ENCODE measurements at places on chromosomes 16 and 17.

DNA sequence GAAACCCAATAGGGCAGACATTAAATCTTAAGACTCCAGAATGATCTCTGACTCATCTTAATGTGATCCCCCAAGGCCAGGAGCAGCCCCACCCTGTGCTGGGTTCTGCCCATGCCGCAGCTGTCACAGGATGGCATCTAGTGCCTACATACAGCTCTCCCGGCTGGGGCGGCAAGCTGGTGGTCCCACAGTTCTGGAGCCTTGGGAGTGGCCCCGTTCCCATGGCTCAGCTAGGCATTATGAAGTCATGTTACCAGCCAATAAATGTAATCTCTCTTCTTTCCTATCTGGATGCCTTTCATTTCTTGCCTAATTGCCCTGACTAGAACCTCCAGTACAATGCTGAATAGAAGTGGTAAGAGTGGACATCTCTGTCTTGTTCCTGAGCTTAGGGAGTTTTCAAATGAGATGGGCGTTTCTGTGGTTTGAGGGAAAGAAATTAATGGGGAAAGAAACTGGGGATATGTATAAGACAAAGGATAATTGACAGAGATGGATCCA is 95.7 kb upstream of the DNAH17 start:
- DNase-seq = no peak

DNA sequence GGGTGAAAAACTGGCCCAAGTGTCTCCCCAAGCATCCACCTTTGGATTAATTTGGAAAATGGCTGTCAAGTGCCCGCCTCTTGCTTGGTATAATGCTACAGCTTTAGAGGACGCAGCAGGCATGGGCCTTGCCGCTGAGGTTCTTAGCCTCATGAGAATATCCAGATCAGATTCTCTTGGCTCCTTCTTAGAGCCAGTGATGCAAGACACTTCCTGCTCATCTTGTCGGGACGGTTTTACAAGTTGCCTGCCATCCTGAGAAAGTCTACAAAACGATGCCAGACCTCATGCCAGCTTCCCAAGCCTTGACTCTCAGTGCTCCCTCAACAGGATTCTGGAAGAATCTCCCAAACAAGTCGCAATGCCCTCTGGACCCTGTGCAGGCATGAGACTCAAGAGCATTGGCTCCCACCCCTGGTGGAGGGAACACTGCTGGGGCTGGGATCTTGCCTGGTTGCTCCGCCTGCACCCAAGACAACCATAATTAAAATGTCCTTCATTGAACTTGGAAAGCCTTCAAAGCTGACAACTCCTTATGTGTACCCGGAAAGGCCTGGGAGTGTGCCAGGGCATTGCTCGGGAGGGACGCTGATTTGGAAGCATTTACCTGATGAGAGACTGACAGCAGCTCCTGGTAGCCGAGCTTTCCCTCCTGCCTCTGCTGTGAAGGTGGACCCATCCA is 25.8 kb upstream of the STH start:
- no peak for DNase-seq

DNA sequence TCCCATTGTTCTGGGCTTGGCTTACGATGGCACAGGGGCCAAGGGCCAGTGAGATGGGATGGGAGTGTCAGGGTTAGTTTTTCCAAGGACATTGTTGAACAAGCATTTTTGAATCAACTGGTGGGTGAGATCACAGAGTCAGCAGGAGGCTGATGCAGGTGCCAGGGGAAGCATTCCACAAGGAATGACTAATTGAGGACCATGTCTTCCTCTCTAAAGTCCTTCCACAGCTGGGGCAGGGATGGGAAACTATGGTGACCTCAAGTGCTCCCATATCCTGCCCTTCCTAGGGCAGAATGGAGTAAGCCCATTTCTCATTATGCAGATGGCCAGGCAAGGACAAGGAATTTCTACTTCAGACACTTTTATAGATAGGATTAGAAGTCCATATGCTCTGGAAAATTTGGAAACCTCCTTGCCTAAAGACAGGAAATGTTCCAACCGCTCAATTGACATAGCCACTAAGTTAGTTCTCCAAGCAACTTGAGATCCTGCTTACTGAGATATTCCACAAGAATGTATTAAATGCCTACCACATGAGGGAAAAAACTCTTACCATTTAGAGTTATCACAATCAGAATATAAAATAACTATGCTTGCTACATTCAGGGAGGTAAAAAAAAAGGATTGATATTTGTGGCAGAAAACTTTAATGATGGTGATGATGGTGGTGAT is 21.2 kb upstream of the ENGASE start:
- DNase-seq = no peak

GRCh38 chr16:20884240-20884556 is 16.0 kb downstream of the DCUN1D3 start:
- no peak for DNase-seq

DNA sequence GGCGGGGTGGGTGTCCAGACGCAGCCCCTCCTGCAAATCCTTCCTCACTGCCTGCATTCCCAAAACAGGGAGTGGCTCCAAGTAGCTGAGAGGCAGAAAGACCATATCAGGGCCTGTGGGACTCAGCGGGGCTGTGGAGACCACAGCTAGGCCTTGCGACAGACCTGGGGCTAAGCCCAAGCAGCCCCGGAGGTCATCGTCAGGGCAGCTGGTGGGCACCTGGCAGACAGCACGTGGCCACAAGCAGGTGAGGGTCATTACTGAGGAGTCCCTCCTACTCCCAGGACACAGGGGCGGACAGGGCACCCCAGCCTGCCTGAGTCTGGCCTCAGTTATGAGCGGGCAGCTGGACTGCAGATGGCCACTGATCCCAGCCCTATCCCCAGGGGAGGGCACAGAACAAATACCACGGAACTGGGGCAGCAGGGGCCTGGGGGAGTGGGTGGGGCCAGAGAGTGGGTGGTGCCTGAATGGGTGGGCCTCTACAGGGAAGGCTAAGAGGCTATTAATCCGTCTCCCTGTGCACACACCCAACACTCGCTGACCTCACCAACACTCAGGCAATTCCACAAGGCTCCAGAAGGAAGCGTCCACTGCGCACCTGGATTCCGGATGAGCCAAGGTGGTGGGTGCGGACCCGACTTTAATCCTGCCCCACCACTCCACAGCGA is 8.5 kb downstream of the HS3ST6 start:
- no peak for DNase-seq

GRCh38 chr17:42087736-42088705 is 10.3 kb downstream of the ZNF385C start:
- DNase-seq = no peak

DNA sequence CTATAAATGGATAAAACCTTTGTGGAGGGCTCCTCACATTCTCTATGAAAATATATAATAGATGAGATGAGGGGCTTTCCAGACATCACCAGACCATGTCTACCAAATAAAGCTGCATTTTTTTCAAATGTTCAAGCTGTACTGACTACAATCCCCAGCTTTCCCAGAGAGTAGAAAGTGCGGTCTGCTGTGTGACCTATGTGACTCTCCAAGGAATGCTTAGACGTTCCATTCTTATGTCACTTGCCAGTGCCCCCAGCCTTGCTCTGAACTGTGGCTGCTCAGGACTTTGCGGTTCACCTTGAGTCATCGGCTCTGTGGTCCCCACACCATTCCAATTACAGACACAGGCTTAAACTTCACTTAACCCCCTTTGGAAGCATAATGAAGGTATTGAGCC is 47.8 kb upstream of the SCNN1B start:
- DNase-seq = no peak

DNA sequence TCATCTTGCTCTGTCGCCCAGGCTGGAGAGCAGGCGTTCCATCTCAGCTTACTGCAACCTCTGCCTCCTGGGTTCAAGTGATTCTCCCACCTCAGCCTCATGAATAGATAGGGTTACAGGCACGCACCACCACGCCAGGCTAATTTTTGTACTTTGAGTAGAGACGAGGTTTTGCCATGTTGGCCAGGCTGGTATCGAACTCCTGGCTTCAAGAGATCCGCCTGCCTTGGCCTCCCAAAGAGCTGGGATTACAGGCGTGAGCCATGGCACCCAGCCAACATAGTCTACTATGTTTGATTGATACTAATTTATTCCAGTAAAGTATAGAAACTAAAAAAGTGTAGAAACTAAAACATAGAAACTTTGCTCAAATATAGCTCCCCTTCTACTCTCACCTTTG is 94.9 kb downstream of the CA4 start:
- DNase-seq = no peak

DNA sequence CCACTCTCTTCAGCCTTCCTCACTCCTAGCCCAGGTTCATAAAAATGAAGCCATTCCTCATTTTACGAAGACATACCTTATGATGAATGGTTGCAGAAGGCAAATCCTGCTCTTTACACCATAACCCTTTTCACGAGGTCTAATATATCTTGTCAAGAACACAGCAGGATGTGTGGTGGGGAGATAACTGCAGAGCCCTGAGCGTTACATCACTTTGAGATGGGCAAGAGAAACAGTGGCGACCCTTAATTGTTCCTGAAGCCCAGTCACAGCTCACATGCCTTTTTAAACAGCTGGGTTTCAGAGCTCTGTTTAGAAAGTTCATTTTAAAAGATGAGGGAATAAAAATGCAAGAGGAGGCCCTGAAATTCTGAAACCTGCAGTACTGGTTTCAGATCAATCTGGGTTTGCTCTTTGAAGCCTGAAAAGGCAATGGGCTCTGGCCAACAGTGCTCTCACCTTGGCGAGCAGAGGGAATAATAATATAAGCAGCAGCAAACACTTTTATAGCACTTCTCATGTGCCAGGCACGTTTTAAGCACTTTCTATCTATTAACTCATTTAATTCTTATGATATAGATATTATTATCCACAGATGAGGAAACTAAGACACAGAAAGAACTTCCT is 2.9 kb downstream of the FAM117A start:
- no peak for DNase-seq

DNA sequence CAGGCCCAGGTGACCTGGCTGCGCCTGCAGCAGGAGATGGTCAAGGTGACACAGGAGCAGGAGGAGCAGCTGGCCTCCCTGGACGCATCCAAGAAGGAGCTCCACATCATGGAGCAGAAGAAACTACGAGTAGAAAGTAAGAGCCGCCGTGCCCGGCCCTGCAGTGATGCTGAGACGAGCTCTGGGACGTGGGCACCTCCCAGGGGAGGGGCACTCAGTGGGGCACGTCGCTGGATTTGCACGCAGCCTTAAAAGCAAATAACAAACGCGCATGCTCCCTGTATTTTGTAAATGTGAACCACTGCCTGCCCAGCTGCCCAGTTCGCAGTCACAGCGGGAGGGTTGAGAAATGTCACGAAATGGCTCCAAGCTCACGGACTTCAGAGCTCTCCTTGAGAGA is 15.3 kb upstream of the GAA start:
- DNase-seq = peak; percentile 30

DNA sequence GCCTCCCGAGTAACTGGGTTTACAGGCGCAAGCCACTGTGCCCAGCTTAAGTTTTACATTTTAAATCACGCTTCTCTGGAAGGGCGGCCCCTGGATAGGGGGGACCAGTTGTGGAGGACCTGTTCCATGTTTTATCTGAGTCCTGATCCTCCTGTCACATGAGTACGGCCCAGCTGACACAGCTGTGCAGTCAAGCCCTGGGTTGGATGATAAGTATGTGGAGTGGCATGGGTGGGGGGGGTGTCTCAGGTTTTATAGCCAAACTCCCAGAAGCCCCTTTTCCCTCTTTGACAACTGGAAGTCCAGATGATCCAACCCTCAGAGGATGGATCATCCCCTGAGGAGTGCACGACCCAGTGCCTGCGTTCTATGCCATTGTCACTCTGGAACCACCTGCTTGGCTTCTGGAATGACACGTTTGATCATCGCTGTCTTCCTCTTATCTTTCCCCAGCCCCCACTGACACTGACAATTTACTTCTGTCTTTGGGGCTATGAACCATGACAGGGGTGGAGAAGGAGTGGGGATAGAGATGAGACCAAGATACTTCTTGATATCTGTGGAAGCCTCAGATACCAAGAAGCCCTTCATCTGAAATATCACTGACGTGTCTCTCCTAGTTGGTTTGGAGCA is 191.2 kb downstream of the MSI2 start:
- DNase-seq = no peak

- no peak for DNase-seq
Measured at GRCh38 chr16:2535625-2536013, 2.2 kb upstream of the PDPK1 start.

- no peak for DNase-seq
Measured at GRCh38 chr16:886084-886543, 84.7 kb downstream of the LMF1 start.

DNA sequence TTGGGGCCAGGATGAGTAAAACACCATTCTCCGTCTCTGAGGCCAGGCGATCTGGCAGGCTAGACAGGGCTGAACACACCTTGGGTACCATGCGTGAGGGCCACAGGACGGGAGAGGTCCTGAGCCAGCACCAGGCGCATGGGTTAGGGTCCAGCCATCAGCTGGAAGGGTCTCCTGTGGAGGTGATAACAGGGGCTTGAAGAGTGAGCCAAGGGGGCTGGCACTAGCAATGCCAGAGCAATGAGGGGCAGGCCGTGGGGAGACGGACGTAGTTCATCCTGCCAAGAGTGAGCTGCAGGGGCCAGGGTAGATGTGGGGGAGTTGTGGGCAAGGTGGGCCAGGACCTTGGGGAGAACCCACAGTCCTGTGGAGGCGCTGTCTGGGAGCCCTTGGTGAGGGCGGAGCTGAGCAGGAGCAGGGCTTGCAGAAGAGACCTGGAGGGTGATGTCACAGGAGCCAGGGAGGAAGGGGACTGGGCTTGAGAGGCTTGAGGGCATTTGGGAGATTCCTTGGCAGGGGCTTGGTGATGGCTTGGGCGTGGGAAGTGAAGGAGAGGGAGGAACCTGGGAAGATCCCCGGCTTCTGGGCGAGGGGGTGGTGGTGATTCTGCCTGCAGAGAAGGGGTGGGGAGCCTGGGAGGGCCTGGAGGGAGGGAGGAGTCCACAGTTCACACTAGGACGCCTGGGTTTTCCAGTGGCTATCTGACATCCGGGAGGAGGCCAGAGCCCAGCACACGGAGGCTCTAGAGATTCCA is 6.3 kb upstream of the NPTX1 start:
- no peak for DNase-seq

DNA sequence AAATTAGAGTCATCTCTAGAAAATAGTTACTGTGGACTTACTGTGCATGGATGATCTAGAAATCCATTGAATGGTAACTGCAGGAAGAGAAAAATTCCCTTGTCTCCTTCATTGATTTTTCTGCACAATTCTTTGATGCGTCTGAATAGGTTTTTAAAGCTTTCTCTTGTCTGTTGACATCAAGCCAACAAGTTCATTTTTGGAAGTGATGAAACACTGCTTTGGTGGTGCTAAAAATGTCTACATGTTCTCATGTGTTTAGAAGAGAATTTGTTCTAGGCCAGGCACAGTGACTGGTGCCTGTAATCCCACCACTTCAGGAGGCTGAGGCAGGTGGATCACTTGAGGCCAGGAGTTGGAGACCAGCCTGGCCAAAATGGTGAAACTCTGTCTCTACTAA is 57.1 kb upstream of the AXIN2 start:
- no peak for DNase-seq
